ACHN (cell line): ENCODE measurements at places on chromosomes 1 and 21.

DNA sequence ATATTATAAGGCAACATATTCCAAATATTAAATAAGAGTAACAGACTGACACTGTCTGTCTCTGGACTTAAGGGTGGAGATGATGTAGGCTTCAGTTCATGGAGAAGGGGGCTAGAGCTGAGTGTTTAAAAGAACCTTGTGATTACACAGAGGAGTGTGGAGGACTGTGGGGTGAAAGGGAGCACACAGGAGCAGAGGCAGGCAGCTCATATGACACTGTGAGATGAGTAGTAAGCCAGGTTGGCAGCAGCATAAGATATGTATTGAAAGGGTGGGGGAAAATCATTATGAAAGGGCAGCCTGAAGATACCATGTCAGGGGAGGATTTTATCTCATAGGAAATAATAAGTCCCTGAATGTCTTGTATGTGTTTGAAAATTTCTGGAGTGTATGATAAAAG is 104.5 kb downstream of the AK5 start:
- DNase-seq = no peak

- DNase-seq = no peak
These were observed 310.2 kb upstream of the ADAMTS5 start for GRCh38 chr21:27277110-27277509.

DNA sequence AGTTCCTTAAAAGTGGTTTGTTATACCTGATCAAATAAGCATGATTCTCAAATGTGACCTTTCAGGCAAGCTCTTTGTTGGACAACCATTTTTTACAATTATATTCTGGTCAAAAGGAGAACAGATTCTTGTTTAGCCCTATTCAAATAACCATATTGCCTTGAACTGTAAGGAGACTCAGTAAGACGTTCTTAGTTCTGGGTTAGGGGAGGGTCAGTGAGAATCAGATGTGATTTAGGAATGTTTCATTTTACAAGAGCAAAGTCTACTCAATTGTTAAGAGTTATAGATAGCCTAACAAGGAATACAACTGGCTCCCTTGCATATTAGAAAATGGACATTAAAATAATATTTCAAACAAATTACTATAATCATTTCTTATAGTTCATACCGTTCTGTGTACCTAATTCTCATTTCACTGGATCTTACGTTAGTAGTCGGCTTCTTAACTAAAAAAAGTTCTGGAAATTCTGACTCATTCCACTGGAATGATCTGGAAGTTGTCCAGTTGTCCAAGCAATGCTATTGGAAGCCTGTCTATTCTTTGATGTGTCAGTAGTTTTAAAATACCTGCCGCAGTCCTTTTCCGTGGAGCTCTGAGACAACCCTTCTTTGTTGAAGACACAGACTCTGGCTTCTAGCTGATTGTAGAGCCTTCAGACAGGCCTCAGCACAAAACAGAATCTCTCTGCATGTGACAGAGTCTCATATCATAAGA is 88.8 kb downstream of the MAST2 start:
- DNase-seq = peak; percentile 91

- no peak for DNase-seq
These were observed 11.4 kb upstream of the CLDN14 start for GRCh38 chr21:36491209-36491910.

DNA sequence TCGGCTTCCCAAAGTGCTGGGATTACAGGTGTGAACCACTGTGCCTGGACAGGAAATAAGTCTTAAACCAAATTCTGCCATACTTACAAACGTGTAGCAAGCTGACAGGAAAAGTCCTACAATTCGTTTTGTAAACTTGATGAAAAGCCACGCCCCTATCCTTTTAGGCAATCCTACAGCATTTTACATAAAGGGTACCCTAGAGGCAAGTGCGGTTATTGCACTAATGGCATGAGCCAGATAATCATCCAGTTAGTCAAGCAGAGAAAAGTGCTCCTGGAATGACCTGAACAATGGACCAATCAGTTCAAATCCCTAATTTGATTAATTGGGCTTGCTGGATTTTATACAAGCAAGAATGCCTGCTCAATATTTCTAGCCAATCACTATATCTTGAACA is 338.2 kb downstream of the KIF26B start:
- DNase-seq = peak; percentile 9

GRCh38 chr1:48810740-48811139 is 34.0 kb upstream of the BEND5 start:
- no peak for DNase-seq

- no peak for DNase-seq
These were observed 346.2 kb downstream of the SMYD3 start for GRCh38 chr1:246160905-246161304.
